ENCODE measurements at places on chromosomes 7 and 10.

- no peak for DNase-seq
These were observed 724.6 kb upstream of the NRP1 start for GRCh38 chr10:34058845-34059614.

DNA sequence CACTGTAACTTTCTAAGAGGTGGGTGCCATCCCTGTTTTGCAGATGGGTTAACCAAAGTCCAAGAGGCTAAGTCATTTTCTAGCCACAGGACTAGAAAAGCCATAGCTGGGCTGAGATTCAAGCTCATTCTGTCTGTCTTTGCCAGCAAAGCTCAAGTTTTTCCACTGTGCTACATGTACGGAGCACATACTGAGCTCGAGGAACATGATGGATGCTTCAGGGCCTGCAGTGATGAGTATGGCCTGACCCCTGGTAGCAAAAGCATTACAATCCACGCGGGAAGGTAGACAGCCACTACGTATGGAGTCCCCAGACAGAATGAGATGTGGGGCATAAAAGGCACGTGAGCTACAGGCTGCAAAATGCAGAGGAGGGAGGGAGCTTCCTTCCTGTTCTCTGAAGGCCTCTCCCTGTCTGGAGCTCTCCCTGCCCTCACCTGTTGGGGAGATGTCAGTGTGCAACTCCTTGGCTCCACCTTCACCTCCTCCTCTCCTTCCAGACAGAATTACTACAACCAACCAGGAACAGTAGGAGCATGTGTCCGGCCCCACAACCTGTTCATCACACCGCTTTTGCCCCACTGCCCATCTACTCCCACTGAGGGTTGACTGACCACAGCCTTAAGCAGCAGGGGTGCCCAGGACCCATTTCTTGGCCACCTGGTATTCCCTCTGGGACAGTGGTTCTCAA lies 16.4 kb downstream of the ITPRIP start:
- no peak for DNase-seq

- peak; percentile 44 for DNase-seq
These were observed 72.7 kb downstream of the ELFN1 start for GRCh38 chr7:1742555-1743303.

DNA sequence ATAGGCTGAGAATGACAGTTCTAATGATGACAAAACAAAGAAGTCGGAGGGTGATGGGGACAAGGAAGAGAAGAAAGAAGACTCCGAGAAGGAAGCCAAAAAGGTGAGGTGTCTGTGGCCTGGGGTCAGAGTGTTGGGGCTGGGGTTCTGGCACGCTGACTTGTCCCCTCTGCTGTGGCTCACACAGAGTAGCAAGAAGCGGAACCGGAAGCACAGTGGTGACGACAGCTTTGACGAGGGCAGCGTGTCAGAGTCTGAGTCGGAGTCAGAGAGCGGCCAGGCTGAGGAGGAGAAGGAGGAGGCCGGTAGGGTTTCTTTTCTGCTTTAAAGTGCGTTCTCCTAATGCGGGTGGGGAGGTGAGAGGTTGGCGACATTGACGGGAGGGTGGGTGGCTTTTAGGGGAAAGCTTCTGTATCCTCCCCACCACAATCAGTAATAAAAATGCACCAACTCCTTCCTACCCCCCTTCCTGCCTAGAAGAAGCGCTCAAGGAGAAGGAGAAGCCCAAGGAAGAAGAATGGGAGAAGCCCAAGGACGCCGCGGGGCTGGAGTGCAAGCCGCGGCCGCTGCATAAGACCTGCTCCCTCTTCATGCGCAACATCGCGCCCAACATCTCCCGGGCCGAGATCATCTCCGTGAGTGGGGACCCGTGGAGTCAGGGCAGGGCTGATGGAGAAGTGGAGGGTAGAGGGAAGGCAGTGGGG lies 4.6 kb downstream of the UFSP1 start:
- DNase-seq, result no peak

GRCh38 chr7:27910326-27910725 lies 170.4 kb downstream of the TAX1BP1 start:
- DNase-seq, result no peak

- no peak for DNase-seq
These were observed 12.2 kb downstream of the PPA1 start for GRCh38 chr10:70221030-70221429.

DNA sequence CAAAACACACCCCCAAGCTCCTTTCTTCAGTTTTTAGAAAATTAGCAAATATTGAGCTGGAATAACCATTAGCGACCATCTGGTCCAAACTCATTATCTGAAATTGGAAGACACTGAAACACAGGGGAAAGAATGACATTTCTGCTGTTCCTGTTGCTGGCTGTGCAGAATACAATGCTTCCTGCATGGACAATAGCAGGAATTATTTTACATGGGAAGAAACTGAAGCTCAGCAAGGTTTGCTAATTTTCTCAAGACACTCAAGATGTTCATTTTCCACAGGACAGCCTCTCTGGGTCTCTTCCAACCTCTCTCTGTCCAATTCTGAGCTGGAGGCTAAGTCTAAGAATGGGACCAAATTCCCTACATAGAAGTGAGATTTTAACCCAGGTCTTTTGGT lies 81.9 kb upstream of the TNS3 start:
- DNase-seq, result no peak

DNA sequence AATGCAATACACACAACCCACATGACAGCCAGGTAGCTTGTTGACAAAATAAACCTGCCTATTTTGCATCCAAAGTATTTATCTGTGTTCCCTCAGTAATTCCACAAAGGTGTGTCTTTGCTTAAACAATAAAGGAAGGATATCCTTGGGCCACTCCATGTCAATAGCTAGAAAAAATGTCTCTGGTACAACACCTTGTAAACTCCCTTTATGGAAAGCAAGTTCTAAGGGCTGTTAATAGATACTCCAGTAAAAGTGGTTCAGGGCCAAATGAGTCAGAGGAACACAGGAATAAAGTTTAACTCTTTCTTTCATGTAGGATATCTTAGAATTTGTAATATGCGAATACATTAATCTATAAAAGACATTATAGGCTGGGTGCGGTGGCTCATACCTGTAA lies 96.9 kb upstream of the LRRTM3 start:
- no peak for DNase-seq

GRCh38 chr10:33302208-33302829 lies 32.1 kb downstream of the NRP1 start:
- no peak for DNase-seq

- DNase-seq, result peak; percentile 91
These were observed 167.7 kb upstream of the INHBA start for GRCh38 chr7:41870461-41871138.

GRCh38 chr7:80284855-80285254 lies 150.2 kb downstream of the GNAI1 start:
- no peak for DNase-seq

All from suppressor macrophage treated with lipopolysaccharide for 1 hour (primary cell).